Esophagus squamous epithelium (tissue), 5 donors: ENCODE measurements at places on chromosomes 3 and 15.

- DNase-seq: no peak
These were observed 42.4 kb upstream of the STRIT1 start for GRCh38 chr3:155335724-155336354.

- DNase-seq: no peak
These were observed 33.9 kb downstream of the RARB start for GRCh38 chr3:25461946-25462345.

GRCh38 chr3:194536871-194537637 lies 50.3 kb upstream of the ATP13A3 start:
- no peak for DNase-seq

GRCh38 chr3:25510797-25511196 lies 82.7 kb downstream of the RARB start:
- no peak for DNase-seq

- DNase-seq: no peak
These were observed 18.3 kb downstream of the PARP16 start for GRCh38 chr15:65268411-65268810.

DNA sequence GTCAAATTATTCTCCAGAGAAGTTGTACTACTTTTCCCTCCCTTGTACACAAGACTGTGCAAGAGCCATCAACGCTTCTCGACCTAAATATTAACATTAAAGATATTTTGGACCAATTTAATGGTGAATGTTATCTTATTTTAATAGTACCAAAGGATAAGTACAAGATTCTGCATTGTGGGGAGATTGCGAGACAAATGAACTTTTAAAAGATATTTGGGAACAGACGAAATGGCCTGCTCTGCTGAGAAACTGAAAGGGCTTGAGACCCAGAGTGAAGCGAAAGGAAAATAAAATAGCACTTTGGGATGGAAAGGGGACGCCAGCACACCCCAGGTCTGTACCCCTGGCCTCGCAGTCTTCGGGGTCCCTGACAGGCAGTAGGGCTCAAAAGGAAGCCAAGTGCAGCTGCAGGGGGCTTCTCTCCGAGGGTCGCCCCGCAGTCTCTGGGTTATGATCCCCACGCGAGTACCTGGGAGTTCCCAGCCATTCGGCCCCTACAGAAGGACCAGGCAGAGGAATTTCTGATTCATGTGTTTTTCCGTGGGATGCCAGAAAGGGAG lies 97.6 kb upstream of the VGLL3 start:
- DNase-seq: no peak

DNA sequence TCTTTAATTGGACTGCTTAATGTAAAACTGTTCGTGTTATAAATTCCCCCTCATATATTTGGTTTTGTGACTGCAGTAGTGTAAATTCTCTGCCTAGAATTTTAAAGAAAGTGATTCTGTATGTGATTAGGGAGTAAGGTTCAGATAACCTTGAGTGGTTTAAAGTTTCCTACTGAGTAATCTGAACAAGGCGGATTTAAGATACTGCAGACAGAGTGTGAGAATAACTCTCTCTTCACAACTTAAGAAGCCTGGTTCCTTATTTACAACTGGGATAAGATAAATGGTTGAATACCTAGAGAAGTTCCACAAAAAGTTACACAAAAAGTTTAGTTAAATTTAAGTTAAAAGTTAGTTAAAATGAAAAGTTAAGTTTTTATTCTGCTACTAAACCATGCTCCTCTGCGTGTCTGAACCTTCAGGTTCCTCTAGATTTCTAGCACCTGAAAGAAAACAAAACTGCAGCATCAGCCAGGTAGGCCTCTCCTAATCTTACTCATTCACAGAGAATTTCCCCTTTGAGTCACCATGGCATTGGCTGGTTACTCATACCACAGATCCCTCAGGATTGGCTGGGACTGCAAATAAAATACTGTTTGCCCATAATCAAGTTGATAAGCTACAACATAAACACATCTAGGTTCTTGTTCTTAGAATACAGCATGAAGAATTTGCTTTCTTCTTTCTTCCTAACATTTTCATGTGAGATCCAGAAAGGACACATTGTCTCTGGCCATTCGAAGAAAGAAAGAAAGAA lies at the start of gene ARL14:
ARL14 (plus strand) TSS at position 614 of the 757 bp plus-strand sequence. CDS start 187 bp downstream, outside the sequence.
- no peak for DNase-seq

DNA sequence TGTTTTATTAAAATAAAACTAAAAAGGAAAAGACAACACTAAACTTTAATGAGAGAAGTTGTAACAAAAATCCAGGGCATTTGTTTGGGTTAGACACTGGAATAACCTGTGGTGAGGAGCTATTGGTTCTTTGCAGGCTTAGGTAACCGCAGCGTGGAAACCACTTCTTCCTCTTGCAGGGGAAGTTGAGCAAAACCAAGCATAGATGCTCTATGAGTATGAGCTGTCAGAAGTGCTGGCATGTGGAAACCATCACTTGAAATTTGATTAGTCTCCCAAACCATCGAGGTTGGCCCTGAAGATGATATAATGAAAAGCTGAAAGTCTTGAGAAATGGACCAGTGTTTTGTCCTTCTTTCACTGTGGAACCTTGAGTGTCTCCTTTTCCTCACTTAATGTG lies 127.1 kb upstream of the RBMS3 start:
- DNase-seq: no peak

- no peak for DNase-seq
These were observed 475.9 kb downstream of the SQOR start for GRCh38 chr15:46110755-46111154.

DNA sequence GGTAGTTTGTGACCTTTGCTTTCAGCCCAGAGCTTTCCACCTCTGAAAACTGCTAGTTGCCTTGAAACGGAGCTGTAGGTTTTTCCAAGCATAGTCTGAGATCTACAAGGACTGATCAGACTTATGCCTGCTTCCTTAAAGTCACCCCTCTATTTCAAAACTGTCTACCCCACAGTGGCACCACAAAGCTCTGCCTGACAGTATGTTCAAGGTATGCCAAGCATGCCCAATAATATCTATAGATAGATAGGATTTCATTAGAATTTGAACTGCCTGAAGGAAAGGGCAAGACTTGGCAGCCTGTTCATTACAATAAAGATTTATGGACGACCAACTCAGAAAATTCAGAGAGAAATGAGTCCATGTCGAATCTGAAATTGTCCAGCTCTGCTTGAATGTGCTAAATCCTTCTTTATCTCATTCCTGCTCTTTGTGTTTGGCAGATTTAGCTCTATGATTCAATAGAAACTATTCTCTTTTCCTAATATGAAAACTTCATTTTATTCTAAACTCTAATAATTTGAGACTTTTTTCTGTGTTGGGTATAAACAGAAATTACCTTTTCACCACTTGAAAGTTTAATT lies 227.6 kb upstream of the TBC1D5 start:
- DNase-seq: no peak

DNA sequence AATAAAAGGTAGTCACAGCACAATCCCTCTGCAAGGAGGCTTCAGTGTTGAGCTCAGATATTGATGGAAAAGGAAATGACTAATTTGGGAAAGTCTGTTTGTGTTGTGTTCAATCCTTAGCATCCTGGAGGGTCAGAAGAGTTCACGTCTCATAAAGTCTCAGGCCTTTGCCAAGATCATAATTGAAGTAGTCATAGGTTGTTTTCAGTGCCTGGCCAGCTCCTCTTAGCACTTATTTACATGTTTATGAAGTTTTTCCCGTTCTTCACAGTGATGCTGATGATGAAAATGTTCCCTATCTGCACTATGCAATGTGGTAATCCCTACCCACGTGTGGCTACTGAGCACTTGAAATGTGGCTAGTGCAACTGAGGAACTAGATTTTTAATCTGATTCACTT lies 61.6 kb upstream of the TGFBR2 start:
- DNase-seq: no peak

DNA sequence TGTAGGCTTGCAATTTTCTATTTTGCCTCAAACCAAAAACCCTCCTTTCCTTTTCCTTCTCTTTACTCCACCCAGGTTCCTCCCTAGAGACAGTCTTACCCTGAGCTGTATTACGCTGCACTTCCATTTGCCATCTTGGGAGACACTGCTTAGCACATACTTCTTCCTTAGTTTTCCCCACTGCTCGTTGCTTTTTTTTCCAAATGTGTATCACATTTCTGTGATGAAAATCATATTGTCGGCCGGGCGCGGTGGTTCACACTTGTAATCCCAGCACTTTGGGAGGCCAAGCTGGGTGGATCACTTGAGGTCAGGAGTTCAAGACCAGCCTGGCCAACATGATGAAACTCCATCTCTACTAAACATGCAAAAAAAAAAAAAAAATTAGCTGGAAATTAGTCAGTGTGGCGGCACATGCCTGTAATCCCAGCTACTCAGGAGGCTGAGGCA lies 29.5 kb downstream of the POPDC2 start:
- DNase-seq: no peak

- DNase-seq: no peak
These were observed 241.9 kb downstream of the IL20RB start for GRCh38 chr3:137199678-137200077.

DNA sequence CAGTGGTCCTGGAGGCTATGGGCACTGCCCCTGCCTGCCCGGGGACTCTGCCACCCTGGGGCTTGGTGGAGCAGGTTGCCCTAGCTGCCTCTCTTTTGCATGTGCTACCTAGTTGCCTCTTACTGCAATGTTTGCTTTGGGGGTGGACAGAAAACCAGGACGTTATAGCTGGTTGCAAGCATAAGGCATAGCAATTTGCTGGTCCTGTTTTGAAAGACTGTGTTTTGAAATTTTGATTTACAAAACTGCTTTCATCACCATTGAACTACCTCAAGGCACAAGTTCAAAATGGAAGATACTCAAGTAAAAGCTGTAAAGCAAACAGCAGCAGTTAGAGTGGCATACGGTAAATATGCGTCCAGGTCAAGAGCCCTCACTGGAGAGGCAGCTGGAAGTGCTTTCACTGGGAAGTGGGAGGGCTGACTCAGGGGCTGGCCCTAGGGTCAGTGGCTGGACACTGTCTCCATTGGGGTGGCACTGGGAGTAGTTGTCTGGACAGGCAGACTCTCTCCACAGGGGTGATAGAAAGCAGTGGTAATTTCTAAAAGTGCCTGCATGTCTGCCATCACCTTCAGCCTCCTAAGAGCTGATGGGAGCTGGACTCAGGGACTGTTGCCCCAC lies 138.1 kb downstream of the CHDH start:
- no peak for DNase-seq

- DNase-seq: no peak
These were observed 41.4 kb downstream of the SIDT1 start for GRCh38 chr3:113573728-113574127.

- no peak for DNase-seq
These were observed 282.5 kb upstream of the THBS1 start for GRCh38 chr15:39298271-39298962.

- DNase-seq: no peak
These were observed 27.2 kb upstream of the ADAMTS7 start for GRCh38 chr15:78838489-78838888.

GRCh38 chr3:97686258-97686657 lies 78.3 kb upstream of the ARL6 start:
- DNase-seq: no peak

DNA sequence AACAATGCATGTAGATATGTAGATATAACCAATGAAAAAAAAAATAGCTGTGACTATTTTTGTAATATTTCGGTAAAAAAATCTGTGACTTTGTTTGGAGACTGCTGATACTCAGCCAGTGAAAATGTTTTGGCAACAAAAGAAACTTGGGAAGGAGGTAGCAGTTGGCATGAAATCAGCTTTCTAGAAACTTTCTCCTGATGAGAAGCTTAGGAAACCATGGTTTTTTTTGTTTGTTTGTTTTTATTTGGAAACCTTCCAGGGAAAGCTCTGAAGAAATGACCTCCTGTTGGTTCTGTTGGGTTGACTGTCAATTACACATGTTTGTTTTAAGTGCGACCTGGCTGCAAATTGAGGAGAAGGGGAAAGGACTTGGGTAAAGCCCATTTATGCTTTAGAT lies 445.9 kb downstream of the UNC13C start:
- DNase-seq: no peak

DNA sequence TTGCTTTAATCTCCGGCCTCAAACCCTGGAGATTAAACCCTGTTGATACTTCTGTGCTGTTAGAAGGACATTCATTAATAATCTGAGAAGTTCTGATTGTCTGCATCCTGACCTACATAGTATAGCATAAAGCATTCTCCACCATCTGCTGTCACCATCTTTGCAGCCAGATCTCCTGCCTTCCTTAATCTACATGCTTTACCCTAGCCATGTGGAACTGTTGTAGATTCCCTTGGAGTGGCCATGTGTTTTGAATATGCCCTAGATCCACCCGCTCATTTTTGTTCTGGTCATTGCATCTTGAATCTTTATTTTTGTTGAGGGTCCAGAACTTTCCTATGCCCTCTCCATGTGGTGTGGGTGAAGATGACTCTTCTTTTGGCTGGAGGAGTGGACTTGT lies 110.3 kb downstream of the OXSM start:
- no peak for DNase-seq

DNA sequence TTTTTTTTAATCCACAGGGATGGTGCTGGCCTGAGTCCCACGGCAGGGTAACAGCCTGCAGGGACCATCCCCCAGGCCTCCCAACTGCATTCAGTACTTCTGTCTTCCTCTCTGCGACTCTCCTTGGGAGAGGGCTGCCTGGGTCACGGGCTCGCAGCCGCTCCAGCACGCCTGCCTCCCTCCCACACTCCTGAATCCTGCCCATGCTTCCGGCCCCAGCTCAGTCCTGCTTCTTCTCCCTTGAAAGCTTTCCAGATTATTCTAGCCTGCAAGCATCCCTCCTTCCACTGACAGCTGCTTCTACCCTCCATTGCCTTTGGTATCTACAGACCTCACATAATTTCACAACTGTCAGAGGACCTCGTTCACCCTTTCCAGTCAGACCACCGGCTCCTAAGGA lies 32.4 kb downstream of the MEGF11 start:
- no peak for DNase-seq

DNA sequence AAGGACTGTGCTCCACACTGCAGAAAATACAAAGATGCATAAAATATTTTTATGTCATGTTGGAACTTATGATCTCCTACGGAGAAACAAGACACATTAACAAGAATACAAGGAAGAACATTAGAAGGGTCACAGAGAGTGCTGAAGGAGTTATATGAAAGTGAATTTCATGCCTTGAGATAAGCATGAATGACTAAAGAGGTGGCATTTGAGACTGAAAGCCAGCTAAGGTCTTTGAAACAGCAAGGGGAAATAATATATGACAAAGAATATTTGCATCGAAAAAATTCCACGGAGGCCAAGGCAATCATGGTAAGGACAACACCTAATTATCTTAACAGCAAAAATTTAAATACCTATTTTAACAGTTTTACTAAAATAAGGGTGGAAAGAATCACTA lies 12.5 kb downstream of the GSK3B start:
- DNase-seq: no peak

- no peak for DNase-seq
These were observed at the start of gene ACP3 for GRCh38 chr3:132317229-132317948. ACP3 (plus strand) TSS chr3:132317407; CDS start chr3:132317457, 50 bp downstream.

DNA sequence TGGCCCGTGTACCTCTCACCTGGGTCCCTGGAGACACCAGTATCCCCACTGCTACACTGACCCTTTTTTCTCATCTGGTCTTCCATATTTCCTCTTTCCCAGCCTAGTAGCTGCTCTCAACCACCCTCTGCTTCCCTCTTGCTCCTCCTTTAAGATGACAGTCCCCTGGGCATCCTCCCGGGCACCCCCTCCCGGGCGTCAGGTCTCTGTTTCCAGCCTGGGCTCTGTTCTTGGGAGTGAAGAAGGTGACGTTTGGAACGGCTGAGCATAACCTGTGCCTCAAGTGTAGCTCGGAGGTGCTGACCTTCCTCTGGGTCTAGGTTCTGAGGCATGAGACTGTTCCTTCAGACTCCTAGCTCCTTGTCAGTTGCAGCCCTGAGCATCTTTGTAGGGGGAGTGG lies 101.2 kb downstream of the VGLL4 start:
- no peak for DNase-seq

GRCh38 chr3:3160826-3161225 lies 18.7 kb downstream of the CRBN start:
- DNase-seq: no peak
